Renal cortex interstitium (tissue), 15 donors: ENCODE measurements at places on chromosomes 2 and 18. TPM values are rescaled to one million over a fixed set of nuclear protein-coding genes. Genes with fewer than 3 reads are reported as not detected.

Gene OTX1
- polyA plus RNA-seq: 0.03 TPM

Gene PTPRN
- polyA plus RNA-seq: 0.65 TPM

Gene INHBB
- polyA plus RNA-seq: 0.27 TPM

DNA sequence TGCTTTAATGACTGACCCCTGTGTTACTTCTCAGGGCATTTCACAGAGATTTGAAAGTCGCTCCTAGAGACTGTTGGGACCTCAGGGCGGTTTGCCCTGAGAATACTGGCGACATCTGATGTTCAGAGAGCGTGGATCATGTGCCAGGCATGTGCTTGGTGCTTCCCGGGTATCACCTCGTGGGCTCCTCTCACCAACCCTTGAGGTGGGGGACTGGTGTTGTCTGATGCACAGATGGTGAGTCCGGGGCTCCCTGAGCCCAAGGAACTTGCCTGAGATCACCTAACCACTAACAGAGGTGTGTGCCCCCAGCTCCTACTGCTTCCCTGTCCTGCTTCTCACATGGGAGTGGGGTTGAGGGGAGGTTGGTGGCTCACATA is 16.2 kb downstream of the ATOH8 start:
- no peak for DNase-seq

- no peak for DNase-seq
Observed at GRCh38 chr2:129144082-129144791, 825.6 kb upstream of the HS6ST1 start.

DNA sequence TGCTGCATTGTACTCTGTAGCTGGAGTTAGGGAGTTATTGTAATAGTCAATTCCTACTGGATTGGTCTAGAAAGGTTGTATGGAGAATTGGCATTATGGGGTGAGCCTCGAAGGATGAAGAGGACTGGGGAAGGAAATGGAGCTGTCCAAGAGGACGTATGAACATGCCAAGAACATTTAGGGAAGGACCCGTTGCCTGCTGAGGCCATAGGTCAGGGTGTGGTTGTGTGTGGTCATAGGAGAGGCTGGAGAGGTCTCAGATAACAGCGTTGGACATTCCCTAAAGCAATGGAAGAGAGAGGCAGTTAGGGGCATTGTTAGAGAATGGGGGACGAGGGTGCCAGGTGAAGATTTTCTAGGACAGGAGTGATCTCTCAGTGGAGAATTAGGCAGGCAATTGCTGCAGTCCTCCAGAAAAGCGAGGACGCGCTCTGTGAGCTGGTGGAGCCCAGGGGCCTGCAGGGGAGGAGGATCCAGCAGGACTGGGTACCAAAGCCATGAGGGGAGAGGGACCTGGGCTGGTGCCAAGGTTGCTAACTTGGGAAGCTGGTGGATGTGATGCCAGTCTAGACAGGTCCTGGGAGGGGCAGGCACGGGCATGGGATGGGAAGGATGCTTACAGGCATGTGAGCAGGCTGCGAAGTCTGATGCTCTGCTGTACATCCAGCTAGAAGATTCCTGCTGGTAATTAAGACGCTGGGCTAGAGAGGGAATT is 9.4 kb upstream of the PSD4 start:
- no peak for DNase-seq

GRCh38 chr2:64929333-64929732 is 59.9 kb upstream of the SLC1A4 start:
- DNase-seq: no peak

- no peak for DNase-seq
Observed at GRCh38 chr18:58191626-58192025, 147.6 kb downstream of the NEDD4L start.

DNA sequence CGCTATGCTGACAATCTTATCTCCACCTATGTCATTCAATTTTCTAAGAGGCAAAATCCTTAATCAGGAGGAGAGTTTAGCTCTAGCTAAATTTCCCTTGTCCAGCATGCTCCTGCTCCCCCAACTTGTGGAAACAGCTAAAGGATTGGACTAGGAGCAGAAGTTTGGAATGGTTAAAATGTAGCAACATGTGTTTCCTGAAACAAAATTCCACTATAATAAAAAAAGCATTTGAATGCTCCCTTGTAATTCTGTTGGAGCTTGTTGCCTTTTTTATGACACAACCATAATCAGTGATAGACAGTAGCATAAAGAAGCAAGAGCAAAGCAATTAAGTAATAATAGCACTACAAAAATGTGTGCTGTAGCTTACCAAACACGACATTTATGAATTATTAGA is 6.9 kb downstream of the ACTR3 start:
- DNase-seq: no peak

- DNase-seq: no peak
Observed at GRCh38 chr2:30293303-30293921, 62.1 kb downstream of the LBH start.

DNA sequence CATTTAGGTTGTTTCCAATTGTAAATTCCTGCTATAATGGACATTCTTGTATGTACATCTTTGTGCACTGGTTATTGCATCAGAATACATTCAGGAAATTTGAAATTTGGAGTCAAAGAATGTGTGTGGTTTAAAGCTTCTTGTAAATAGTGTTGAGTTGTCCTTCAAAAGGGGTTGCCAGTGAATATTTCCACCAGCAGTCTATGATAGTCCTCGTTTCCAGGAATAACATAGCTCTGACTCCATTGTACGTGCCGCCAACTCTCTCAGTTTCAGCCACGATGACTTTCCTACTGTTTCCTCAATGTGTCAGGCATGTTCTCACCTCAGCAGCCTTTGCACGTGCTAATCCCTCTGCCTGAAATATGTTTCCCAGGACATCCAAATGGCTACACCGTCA is 10.9 kb upstream of the HS6ST1 start:
- DNase-seq: no peak

GRCh38 chr2:216172493-216172892 is 63.3 kb downstream of the XRCC5 start:
- no peak for DNase-seq

- no peak for DNase-seq
Observed at GRCh38 chr2:170144761-170145160, 33.2 kb upstream of the MYO3B start.

DNA sequence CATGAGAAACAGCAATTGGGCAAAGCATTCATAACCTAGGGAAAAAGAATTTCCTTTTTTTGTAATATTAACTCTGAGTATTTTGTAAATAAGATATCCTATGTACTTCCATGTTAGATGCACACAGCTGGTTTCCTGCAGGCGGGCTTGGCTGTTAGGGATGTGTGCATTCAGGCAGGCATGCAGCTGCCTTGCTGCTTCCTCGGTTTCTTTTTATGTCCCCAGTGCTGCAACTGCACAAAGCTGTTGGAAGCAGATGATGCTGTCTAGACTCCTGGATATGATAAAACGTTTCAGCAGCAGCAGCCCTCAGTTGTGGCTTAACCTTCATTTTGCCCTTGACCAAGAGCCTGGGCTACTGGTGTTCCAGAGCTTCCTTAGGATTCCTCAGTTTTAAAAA is 89.4 kb upstream of the EML6 start:
- DNase-seq: no peak
